Heart left ventricle (tissue), 16 donors: ENCODE measurements at places on chromosomes 13 and 19.
A peak's percentile ranks its signal among the peaks of the same experiment; 100 is the strongest.

- DNase-seq, result no peak
These were observed 25.2 kb downstream of the ZNRF4 start for GRCh38 chr19:5480427-5480836.

GRCh38 chr19:31470952-31471351 is 121.7 kb upstream of the TSHZ3 start:
- DNase-seq, result no peak

DNA sequence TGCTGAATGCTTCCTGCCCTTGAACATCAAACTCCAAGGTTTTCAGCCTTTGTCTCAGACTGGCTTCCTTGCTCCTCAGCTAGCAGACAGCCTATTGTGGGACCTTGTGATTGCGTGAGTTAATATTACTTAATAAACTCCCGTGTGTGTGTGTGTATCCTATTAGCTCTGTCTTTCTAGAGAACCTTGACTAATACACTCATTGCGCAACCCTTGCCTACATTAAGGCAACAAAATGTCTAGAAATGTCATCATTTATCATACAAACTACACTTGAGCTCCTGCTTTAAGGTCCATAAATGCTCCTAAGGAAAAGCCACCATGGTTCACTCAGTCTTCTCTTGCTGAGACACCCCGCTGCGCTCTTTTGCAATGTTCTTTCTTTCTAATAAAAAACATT is 2861.0 kb downstream of the PCDH9 start:
- no peak for DNase-seq

- no peak for DNase-seq
These were observed 6.0 kb downstream of the SPATA13 start for GRCh38 chr13:24166561-24166960.

- DNase-seq, result peak; percentile 52
These were observed 13.5 kb upstream of the TLE5 start for GRCh38 chr19:3075605-3076431.

- DNase-seq, result no peak
These were observed 8.9 kb upstream of the RSPH6A start for GRCh38 chr19:45824041-45824471.

DNA sequence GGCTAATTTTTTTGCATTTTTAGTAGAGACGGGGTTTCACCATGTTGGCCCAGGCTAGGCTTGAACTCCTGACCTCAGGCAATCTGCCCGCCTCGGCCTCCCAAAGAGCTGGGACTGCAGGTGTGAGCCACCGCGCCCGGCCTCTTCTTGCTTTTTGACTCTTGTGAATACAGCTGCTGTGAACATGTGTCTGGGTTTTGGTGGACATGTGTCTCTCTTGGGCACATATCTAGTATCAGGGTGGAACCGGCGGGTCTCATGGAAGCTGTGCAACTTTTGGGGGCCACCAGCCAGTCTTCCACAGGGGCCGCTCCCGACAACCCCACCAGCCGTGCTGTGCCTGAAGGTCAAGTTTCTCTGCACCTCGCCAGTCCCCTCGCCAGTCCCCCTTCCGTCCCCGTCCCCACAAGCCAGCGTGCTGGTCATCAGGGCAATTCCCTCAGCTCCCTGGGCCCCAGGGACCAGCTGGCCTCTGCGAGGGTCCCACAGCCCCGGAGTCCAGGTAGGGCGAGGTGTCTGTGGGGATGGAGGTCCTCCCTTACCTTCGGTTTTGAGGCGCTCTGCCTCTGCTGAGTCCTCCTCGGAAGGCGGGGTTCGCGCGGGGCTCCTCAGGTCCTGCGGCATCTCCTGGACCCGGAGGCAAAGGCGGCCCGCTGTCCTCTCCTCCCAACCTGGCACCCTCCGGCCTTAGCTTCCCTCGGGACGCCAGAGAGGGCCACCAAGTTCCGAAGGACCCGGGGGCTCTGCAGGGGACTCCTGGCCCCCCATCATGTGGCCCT is 16.3 kb downstream of the SGTA start:
- DNase-seq, result no peak

DNA sequence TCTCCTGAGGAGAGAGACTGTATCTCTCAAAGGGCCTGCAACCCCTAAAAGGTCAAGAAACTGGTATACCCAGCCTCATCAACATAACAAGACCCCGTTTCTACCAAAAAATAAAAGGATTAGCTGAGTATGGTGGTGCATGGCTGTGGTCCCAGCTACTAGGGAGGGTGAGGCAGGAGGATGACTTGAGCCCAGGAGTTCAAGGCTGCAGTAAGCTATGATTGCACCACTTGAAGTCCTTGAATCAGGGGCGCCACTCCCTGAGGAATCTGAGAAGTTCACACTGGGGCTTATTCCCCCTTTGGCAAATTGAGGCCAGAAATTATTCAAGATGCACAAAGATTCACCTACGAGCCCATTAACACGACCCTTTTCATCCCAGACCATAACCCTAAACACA is 83.0 kb downstream of the TSHZ3 start:
- no peak for DNase-seq

DNA sequence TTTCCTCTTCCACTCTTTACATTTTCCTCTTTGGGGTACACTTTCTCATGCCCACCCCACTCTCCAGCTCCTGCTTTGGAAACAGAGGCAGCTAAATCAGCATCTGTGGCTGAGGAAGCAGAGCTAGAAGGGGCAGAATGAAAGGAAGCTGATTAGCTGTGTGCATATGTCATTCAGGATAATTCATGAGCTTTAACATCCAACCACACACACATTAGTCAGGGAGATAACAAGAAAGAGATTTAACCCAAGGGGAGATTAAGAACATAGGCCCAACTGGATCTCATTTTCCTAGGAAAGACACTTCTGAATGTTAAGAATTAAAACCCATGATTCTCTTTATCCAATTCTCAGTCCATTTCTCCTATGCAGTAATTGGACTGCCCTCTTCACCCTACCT is 405.5 kb downstream of the TBC1D4 start:
- DNase-seq, result no peak

GRCh38 chr13:60407095-60407494 is 10.1 kb downstream of the TDRD3 start:
- no peak for DNase-seq

DNA sequence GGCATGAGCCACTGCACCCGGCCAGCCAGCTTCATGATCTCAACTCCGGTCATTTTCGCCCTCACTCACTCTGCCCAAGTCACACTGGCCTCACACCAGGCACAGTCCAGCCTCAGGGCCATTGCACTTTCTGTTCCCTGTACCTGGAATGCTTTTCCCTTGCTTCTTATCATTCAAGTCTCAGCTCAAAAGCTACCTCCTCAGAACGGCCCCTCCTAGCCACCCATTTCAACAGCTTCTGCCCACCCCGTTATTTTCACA is 2.5 kb upstream of the TLE2 start:
- no peak for DNase-seq

DNA sequence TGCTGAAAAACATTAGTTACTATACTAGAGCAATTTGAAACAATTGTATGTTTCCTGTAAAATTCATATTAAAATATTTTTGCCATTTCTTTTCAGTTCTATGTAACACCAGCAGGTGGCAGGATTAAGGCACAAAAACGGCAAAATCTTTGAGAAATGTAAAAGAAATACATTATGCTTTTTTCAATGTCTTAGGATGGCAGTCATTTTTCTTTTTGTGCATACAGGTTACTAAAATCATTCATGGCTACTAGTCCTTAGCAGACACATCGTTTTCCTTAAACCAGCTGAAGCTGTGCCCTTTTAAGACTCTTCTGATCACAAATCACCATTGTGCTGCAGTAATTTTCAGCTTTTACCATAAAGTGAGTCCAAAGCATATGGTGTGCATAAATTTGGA is 800.7 kb upstream of the SLITRK5 start:
- no peak for DNase-seq
